ENCODE measurements at places on chromosomes 3 and 15.

DNA sequence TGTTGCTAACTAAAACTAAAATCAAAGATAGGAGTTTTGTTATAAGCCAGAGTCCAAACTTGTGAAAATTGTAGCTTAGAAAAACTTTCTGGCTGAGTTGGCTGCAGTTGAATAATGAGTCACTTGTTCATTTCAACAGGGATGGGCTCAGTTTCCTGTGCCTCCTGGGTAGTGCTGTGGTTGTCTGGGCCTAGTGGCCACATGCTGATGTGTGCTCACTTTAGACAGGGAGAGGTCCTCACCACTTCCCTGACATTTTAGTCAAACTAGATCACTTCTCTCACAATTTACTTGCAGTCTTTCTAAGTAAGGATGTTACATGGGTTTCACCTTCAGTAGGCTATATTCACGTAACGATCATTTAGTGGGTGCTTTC, 6.3 kb upstream of the UBE2Q2 start:
- no peak for DNase-seq

- DNase-seq, result no peak
These were observed 102.9 kb upstream of the KLF13 start for GRCh38 chr15:31223478-31224350.

- no peak for DNase-seq
These were observed 361 bp upstream of the LCMT2 start for GRCh38 chr15:43330780-43331087.

DNA sequence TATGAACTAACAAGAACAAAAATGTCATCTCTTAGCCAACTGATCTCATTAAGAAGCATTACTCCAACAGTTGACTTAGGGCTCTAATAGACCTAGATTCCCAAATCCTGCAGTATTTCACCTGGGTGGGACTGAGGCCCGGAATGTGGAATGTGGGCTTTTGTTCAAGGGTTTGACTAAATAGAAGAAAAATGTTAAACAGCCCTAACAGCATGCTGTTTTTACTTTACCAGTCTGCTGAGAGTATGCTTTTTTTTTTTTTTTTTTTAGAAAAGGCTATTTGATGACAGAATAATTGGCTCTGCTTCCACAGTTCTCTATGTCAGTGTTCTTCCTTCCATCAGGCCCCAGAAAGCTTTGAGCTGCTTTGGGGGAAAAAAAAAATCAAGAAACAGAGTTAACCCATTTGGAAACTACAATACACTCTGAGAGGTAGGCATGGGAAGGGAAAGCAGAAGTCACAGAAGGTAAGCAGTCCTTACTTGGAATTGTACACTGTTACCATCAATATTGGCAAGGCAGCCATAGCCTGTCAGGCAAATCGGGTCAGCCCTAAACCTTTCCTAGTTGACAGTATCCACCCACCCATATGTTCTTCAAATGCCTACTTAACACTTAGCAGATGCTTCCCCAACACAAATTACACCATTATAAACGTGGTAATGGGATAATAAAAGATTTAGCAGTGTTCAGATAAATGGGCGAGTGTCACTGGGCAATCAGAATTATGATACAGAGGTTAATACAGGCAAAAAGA, 224.2 kb downstream of the CNTN3 start:
- no peak for DNase-seq

- DNase-seq, result no peak
These were observed 41.8 kb downstream of the IQCB1 start for GRCh38 chr3:121793078-121793477.

DNA sequence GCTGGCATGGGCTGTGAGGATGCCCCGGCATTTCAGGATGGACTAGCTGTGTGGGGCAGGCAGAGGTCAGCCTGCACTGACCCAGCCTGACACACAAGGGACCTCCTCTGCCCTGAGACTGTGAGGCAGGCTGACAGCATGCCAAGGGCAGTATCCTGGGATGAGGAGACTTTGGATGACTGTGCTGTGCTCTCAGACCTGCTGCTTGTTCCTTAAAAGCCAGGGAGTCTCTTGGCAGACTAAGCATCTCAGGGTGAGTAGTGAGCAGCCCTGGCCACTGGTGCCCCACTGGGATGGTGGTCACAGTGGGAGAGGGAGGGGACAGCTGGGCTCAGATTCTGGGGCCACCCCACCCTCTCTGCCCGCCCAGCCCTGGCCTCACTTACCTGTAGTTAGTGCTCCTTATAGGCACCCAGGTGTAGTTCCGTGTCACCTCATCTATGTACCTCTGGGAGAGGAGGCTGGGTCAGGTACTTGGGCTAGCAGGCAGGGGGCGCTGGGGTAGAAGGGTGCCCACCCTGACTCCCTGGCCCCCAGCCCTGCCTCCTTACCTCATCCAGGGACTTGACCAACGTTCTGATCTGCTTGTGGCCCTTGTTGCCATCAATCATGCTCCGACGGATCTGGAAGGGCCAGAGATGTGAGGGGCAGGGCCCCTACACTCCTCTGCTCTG, 16.1 kb upstream of the TMEM115 start:
- DNase-seq, result no peak

- no peak for DNase-seq
These were observed 1351.5 kb downstream of the ZPLD1 start for GRCh38 chr3:103786296-103786695.

- no peak for DNase-seq
These were observed 119.3 kb downstream of the LRRK1 start for GRCh38 chr15:101038327-101039003.

- no peak for DNase-seq
These were observed 24.2 kb upstream of the CLRN1 start for GRCh38 chr3:150996731-150997130.

DNA sequence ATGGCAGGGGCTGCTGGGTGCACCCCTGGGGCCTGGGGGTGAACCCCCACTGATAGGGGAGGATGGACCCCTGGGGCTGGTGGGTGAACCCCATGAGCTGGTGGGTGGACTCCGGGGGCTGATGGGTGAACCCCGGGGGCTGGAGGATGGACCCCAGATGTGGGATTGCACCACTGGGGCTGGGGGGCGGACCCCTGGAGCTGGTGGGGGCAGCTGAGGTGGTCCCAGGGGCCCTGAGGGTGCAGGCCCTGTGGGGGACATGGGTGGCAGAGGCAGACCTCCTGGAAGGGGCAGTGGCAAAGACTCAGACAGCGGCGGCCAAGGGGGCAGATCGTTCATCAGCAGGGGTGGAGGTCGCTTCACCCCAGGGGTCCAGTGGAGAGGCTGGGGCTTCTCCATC, 17.4 kb upstream of the TXNRD3 start:
- no peak for DNase-seq

- DNase-seq, result no peak
These were observed 13.1 kb upstream of the LTF start for GRCh38 chr3:46477756-46478155.

GRCh38 chr15:27762471-27762870, 336.6 kb downstream of the OCA2 start:
- no peak for DNase-seq

DNA sequence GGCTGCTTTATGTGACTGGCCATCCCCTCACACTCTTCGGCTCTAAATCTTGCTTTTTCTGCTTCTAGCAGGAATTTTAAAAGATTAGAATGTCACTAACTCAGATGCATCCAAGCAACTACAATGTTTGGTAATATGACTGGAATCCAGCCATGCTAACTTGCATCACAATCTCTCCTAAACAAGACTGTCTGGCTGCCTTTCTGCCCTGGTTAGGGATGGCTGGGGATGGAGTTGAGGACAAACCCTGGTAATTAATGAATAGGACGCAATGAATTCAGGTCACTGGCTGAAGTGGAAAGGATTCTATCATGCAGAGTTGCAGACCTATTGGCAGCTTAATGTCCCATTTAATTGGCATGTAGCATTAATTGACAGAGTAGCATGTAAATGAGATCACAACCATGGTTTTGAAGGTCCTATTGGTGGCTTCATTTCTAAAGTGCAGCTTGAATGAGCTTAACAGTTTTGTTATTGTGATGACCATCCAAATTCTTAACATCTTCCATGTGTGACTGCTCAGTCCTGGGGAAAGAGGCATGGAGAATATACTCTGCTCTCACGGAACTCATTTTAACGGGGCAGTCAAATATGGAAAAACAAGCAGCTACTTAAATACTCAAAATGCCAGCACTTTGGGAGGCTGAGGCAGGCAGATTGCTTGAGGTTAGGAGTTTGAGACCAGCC, 21.7 kb downstream of the NMNAT3 start:
- DNase-seq, result no peak

- no peak for DNase-seq
These were observed 325.7 kb upstream of the RGMA start for GRCh38 chr15:93414576-93415231.

DNA sequence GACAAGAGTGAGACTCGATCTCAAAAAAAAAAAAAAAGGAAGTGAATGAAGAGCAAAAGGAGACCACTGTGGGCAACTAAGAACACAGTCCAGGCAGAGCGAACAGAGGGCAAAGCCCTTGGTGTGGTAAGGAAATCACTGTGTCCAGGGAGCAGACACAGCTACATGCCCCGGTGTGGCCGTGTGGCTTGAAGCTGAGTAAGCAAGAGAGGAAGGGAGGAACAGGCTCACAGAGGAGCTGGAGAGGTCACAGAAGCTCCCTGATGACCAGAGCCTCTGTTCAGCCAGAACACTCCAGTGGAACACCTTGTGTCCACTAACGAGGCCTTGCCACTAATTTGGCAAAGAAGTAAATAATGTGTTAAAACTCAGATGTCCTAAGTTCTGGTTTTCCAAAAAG, 60.6 kb upstream of the GATA2 start:
- no peak for DNase-seq

DNA sequence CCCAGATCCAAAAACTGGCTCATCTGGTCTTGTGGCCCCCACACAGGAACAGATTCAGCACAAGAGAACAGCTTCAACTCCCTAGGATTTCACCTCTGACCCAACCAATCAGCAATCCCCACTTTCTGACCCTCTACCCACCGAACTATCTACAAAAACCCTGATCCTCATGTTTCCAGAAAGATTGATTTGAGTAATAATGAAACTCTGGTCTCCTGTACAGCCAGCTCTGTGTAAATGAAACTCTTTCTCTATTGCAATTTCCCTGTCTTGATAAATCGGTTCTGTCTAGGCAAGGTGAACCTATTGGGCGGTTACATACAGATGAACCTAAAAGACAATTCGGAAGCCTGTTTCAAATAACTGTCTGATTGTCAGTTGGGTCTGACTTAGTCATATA, 847.6 kb upstream of the ALCAM start:
- DNase-seq, result no peak

DNA sequence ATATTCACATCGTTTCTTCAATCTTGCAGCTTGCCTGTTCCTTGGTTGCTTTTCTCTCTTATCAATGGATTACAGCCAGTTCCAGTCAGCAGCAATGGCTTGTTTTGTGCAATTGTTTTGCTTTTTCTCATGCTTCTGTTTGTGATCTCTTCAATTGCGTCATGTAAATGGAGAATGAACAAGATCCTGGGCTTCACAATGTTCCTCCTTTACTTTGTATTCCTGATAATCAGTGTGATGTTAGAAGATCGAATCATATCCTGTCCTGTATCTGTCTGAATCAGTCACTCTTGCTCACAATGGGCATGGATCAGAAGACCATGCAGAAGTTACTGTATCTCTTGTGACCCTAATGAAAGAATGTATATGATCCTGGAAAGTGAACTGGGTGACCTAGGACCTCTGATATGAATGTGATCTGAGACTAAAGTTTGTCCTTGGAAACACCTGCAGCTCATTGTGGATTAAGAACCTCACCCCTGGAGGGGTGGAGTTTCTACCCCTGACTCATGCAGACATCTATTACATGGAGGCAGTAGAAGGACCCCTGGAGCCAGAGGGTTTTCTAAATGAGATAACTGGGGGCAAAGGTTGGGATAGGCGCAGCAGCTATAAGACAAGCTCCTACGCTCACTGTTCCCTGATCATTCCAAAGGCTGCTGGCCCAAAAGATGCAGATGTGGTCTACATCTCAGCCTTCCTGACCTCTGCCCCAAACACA, 32.2 kb downstream of the SLC24A1 start:
- no peak for DNase-seq

DNA sequence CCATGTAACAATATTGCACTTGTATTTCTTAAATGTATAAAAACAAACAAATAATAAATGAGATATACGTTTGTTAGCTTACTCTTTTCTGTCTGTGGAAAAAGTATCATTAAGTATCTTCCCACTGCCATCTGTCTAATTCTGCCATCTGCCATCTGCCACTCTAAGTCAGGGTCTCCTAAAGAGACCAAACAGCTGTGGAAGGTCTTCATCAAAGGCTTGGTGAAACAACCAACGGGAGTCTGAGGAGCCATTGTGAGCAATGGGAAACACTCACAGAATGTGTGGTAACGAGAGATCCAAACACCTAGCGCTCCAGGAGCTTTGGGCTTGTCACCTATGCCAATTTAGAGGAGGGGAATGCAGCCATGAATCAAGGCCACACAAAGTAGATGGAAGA, 28.7 kb upstream of the PFN2 start:
- DNase-seq, result no peak

- DNase-seq, result no peak
These were observed 11.3 kb downstream of the CSRNP1 start for GRCh38 chr3:39142067-39142466.

DNA sequence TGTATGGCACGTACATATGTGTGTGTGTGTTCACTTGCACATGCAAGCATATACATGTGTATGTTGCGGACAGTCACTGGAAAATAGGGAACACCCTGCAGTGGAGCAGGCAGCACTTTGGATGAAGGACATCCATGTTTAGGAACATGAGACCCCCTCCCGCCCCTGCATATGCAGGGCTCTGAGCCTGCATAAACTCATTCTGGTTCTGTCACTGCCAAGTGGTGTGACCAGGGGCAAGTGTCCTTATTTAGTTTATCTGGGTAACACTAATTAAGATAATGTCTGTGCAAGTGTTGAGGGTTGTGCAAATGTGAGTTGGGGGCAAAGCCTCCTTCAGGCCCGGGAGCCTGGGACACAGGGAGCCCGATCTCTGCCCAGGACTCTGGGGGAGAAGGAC, 105.7 kb downstream of the CORO2B start:
- no peak for DNase-seq

GRCh38 chr3:44825264-44825925, 36.3 kb upstream of the TMEM42 start:
- DNase-seq, result no peak

DNA sequence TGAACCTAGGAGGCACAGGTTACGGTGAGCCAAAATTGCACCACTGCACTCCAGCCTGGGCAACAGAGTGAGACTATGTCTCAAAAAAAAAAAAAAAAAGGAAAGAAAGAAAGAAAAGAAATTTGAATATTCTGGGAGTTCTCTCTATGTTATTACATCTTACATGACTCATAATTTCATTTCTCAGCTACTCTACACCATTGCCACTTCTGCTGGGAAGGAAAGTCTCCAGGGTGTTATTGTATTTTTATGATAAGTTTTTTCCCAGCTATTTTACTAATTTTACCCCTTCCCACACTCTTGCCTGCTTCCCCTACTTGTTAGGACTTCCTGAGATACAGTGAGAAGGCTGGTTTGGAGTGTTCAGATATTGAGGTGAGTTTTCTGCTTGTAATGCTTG, 69.7 kb upstream of the UMPS start:
- no peak for DNase-seq

- DNase-seq, result no peak
These were observed 177.5 kb downstream of the RORA start for GRCh38 chr15:61051569-61052031.

GRCh38 chr3:156151824-156152428, 31.5 kb downstream of the KCNAB1 start:
- DNase-seq, result peak; percentile 46
